ENCODE measurements at places on chromosomes 4 and X. TPM values are rescaled to one million over a fixed set of nuclear protein-coding genes. Genes with fewer than 3 reads are reported as not detected.
A peak's percentile ranks its signal among the peaks of the same experiment; 100 is the strongest.

Gene CCDC158
- total RNA-seq = not detected

Gene MAP7D2
- 1.3 TPM for total RNA-seq

Gene PRDM8
- 0.19 TPM for total RNA-seq

DNA sequence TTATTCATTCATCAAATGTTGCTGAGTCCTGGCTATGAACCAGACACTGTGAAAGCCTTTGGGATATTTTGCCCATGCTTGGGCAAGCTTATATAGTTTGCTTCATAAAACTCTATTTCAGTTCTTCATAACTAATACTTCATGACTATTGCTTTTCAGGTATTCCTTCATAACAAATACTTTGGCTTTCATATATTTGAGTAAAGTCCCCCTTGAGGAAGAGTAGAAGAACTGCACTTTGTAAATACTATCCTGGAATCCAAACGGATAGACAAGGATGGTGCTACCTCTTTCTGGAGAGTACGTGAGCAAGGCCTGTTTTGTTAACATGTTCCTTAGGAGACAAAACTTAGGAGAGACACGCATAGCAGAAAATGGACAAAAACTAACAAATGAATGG is 1.7 kb upstream of the AFP start:
- no peak for DNase-seq
- no peaks in the 10 kb centered on the region for H3K36me3 ChIP-seq
- no peaks in the 10 kb centered on the region for H3K27me3 ChIP-seq

DNA sequence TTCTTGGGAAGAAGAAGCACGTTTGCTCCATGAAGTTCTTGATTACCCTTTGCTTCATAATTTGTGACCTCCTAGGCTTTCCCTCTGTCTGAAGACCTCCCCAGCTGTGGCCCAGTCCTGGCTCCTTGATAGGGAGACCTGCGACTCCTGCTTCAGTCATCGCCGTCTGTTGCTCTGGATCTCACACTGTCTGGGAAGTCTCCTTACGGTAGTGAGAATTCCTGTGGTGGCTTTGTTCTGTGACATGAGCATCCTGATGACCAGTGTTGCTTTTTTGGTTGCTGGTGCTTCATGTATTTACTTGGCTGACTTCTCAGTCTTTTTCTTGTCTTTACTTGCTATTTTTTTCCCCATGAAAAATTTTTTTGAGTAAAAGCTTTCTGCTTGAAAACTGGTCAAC is 44.2 kb downstream of the JADE1 start:
- H3K4me1 ChIP-seq = peaks cover 16% of the 10 kb centered on the region
- no peaks in the 10 kb centered on the region for H3K27me3 ChIP-seq
- DNase-seq = peak; percentile 81
- H3K4me3 ChIP-seq = no peak overlapping the region
- H3K27ac ChIP-seq = peak overlapping the region; percentile 32

Gene CENPI
- total RNA-seq = 5.0 TPM

Gene CXorf49
- not detected for total RNA-seq

GRCh38 chrX:79592259-79592658 is 225.1 kb upstream of the ITM2A start:
- no peaks in the 10 kb centered on the region for H3K4me1 ChIP-seq
- H3K27ac ChIP-seq = no peak overlapping the region
- H3K27me3 ChIP-seq = no peaks in the 10 kb centered on the region
- no peak overlapping the region for H3K4me3 ChIP-seq
- no peaks in the 10 kb centered on the region for H3K36me3 ChIP-seq

DNA sequence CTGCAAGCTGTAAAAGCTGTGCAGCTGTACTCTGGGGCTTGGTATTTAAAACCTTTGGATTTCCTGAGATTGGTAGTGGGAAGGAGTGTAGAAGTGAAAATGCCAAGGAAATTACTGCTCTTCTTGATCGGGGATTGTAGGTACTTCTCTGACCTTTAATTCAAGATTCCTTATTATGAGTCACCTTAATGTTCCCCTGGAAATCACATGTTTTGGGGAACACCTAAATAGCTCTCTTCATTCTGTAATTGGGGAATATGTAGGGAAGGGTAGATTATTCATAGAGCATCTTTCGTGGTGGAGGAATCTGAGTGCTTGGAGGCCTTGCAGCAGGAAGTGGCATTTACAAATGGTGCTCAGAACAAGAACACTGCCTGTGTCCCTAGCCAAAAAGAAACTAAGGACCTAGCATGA is 137.8 kb downstream of the UCHL1 start:
- H3K4me1 ChIP-seq = no peaks in the 10 kb centered on the region
- no peak overlapping the region for H3K27ac ChIP-seq
- no peaks in the 10 kb centered on the region for H3K36me3 ChIP-seq

- no peak overlapping the region for H3K27ac ChIP-seq
- no peak overlapping the region for H3K4me3 ChIP-seq
- H3K27me3 ChIP-seq = no peaks in the 10 kb centered on the region
- H3K36me3 ChIP-seq = no peaks in the 10 kb centered on the region
Measured at GRCh38 chr4:112075906-112076305, 69.3 kb upstream of the FAM241A start.

DNA sequence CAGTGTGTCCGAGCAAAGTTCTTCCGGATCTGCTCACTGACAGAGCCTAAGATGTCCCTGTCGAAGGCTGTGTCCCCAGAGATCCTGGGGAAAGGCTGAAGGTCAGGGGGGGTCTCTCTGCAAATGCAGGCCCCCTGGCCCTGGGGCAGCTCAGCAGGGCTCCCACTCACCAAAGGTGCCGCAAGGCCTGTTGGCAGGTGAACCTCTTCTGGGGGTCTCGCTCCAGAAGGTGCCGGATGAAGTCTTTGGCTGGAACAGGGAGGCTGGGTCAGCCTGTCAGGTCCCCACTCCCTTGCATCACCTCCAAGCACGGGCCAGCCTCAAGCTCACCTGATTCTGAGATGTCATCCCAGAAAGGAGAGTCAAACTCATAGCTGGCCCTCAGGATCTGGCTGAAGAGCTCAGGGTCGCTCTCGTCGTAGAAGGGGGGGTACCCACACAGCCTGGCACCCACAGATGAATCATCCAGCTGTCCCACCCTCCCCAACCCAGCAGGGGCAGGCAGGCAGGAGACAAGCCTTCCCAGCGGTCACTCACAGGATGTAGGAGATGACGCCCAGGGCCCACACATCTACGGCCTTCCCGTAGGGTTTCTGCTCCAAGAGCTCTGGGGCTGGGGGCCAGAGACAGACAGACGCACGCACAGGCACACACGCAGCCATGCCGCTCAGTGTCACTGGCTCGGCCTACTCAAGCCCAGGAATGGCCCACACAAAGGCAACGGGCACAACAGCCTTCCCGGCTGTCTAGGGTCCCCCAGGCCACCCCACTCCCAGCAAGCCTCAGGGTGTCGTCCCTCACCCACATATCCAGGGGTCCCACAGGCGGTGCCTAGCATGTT is 2.6 kb downstream of the PNCK start:
- no peak overlapping the region for H3K27ac ChIP-seq
- peaks cover 8% of the 10 kb centered on the region for H3K27me3 ChIP-seq
- H3K36me3 ChIP-seq = no peaks in the 10 kb centered on the region
- no peak for DNase-seq
- H3K4me3 ChIP-seq = no peak overlapping the region

- no peak overlapping the region for H3K27ac ChIP-seq
- no peaks in the 10 kb centered on the region for H3K36me3 ChIP-seq
- no peaks in the 10 kb centered on the region for H3K27me3 ChIP-seq
- H3K4me3 ChIP-seq = no peak overlapping the region
Measured at GRCh38 chr4:146900295-146900694, 45.4 kb downstream of the TTC29 start.

Gene NPY2R
- total RNA-seq = not detected

Gene COX7B2
- not detected for total RNA-seq

Gene NALF2
- 2.0 TPM for total RNA-seq

DNA sequence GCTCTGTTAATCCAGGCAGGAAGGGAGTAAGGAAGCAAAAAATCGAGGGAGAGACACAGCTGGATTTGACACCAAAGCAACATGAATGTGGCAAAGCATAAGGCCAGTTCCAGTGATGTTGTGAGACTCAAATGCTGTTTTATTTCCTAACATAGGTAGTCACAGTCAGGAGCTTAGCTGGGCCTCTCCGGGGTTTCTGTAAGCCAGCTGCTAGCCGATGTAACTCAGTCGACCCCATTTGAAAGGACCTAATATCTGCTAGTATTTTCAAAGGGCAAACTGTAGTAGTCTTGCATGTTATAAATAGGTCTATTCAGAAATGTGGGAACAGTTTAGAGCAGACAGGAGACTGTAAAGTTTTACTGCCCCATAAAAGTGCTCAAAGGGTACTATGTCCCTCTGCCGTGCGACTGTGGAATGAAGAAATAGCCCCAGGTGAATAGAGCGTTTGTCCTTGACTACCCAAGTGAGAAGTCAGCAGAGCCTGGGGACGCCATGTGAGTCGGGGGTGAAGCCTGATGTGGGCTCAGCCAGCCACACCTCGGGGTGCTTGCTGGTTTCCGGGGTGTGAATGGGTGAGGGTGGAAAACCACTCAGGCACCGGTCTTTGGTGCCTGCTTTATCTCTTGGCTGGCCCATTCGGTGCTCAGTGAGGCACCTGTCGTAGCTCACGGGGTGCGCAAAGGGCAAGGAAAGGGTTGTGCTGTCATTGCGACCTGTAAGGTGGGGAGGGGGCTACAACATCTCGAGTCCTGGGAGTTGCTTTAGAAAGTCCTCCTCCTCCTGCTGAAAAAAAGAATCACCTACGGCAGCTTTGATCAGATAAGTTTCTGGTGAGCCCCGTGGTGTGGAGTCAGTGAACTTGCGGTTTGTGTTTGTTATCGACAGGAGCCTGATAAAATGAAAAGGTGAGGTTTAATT is 745 bp downstream of the TRIM2 start:
- peaks cover 21% of the 10 kb centered on the region for H3K4me1 ChIP-seq
- DNase-seq = no peak
- no peaks in the 10 kb centered on the region for H3K36me3 ChIP-seq
- H3K4me3 ChIP-seq = peak overlapping the region; percentile 24

- no peak overlapping the region for H3K4me3 ChIP-seq
- H3K36me3 ChIP-seq = no peaks in the 10 kb centered on the region
- H3K27me3 ChIP-seq = no peaks in the 10 kb centered on the region
- DNase-seq = no peak
Measured at GRCh38 chr4:211033-211511, 86.8 kb downstream of the ZNF718 start.

Gene GABRG1
- total RNA-seq = not detected

GRCh38 chrX:102604327-102604726 is 5.0 kb downstream of the ARMCX5 start:
- peaks cover 6% of the 10 kb centered on the region for H3K36me3 ChIP-seq
- H3K4me3 ChIP-seq = no peak overlapping the region
- no peaks in the 10 kb centered on the region for H3K27me3 ChIP-seq

DNA sequence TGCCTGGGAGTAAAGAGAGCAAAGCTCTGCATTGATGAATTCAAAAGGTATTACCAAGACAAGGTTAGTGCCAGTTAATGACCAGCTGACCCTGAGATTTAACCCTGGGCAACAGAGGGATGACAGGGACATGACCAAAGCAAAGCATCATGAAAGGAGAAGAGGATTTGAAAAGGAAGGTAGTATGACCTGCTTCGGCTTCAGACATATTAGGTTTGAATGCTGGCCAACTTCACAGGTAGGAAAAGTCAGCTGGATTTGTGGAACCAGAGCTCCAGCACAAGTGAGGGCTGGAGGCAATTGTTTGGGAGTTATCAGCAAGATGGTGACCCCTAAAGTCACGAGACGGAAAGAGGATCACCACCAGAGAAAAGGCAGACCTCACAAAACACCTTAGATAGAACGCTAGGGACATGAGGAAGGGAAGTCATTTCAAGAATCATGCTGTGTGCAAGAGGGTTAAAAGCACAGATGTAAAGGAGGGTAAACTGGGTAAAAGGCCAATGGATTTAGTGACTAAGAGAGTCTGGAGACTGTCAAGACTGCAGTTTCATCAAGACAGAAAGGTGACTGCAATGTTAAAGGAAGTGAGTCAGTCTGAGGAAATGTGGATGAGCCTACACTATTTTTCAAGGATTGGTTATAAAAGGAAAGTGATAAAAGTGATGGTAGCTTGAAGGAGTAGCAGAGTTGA is 45.6 kb downstream of the SH3RF1 start:
- peak; percentile 98 for DNase-seq
- peaks cover 7% of the 10 kb centered on the region for H3K36me3 ChIP-seq
- peaks cover 37% of the 10 kb centered on the region for H3K4me1 ChIP-seq
- peak overlapping the region; percentile 87 for H3K27ac ChIP-seq

Gene TRO
- total RNA-seq = 83.9 TPM

Gene SPATA18
- 19.0 TPM for total RNA-seq

Gene TMEM144
- 5.6 TPM for total RNA-seq

DNA sequence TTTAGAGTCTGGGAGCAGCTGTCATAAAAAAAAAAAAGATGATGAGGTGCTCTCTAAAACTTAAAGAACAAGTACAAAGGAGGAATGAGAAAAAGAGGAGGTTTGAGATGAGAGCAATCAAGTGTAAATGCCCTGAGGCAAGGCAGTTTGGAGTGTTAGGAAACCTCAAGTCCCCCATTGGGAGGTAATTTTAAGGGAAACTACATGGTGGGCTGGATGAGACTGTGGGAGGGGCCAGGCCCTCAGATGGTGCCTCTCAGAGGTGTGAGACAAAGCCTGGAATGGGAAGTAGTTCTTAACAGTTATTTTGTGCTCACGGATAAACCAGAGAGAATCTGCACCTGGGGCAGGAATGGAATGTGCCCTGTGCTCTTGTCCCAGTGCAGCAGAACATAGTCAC is 1.9 kb upstream of the MAGEB3 start:
- no peaks in the 10 kb centered on the region for H3K4me1 ChIP-seq
- no peaks in the 10 kb centered on the region for H3K36me3 ChIP-seq
- H3K27ac ChIP-seq = no peak overlapping the region

DNA sequence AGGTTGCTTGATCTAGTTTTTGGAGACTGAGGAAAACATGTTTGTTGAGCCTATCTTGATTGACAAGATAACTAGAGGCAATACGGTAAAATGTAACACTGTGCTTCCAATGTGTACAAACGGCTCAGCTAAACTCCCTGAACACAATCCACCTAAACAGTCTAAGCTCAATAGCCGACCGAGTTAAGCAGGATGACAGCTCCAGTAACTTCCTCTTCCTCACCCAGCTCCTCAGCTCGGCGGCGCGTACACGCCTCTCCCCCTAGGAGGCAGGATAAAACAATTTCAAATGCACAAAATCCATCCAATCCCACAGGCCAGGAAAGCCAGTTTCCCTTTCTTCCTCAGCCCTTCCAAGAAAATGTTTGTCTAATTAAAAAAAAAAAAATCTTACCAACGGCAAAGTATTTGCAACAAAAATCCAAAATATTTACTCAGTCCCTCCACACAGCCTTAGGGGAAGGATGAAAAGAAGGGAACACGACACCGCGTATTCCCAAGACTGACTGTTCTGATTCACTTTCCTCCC is 1.0 kb downstream of the CNOT6L start:
- DNase-seq = peak; percentile 71
- no peaks in the 10 kb centered on the region for H3K27me3 ChIP-seq
- peaks cover 16% of the 10 kb centered on the region for H3K4me1 ChIP-seq
- peak overlapping the region; percentile 85 for H3K27ac ChIP-seq

- H3K4me3 ChIP-seq = no peak overlapping the region
- H3K27me3 ChIP-seq = peaks cover 25% of the 10 kb centered on the region
- no peaks in the 10 kb centered on the region for H3K36me3 ChIP-seq
- no peaks in the 10 kb centered on the region for H3K4me1 ChIP-seq
Measured at GRCh38 chr4:4881432-4881831, 22.0 kb downstream of the MSX1 start.

GRCh38 chrX:103464774-103465117 is 54.5 kb downstream of the RAB40A start:
- peaks cover 4% of the 10 kb centered on the region for H3K4me1 ChIP-seq
- H3K27me3 ChIP-seq = no peaks in the 10 kb centered on the region
- no peak overlapping the region for H3K4me3 ChIP-seq
